ENCODE measurements at places on chromosomes 1 and 21. TPM values are rescaled to one million over a fixed set of nuclear protein-coding genes. Genes with fewer than 3 reads are reported as not detected.

HES3 gene
- total RNA-seq, result not detected

DNA sequence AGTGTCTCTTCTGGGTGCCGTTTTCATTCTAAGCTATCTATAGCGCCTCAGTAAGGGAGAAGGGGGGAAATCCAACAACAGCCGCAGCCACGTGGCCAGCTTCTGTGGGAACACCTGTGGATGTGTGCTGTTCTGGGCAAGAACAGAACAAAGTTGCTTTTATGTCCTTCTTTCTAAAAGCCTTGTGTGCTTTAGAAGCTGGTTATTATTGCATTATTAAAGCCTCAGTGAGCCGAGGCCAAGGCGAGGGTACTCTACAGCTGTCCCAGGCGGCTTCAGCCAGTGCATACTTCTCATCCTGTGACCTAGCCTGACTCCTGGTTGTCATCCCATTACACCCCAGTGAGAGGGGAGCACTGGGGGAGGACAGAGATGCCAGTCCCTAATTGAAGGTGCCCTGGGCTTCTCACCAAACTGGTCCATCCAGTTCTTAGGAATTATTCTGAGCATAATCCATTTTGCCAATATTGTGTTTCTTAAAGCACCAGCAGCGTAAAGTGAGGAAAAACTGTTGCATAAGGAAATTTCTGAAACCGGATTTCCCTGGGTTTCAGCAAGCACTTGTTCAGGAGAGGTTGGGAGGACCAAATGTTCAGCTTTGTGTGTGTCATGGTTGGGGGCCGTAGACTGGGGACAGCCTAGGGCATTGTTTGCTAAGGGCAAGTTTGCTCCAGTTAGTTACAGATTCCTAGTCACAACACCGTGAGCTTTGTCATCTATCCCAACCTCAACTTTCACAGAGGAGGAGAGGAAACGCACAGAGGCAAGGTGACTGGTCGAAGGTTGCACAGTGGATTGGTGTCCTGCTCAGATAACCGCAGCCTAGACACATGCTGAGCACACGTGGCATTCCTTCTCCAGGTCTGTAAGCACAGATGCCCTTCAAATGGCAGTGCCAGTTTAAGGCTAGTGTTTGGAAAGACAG lies 61.0 kb upstream of the ATP1A1 start:
- DNase-seq, result no peak

- no peak for DNase-seq
Measured at GRCh38 chr1:34784751-34785221, 3.8 kb downstream of the GJB3 start.

DNA sequence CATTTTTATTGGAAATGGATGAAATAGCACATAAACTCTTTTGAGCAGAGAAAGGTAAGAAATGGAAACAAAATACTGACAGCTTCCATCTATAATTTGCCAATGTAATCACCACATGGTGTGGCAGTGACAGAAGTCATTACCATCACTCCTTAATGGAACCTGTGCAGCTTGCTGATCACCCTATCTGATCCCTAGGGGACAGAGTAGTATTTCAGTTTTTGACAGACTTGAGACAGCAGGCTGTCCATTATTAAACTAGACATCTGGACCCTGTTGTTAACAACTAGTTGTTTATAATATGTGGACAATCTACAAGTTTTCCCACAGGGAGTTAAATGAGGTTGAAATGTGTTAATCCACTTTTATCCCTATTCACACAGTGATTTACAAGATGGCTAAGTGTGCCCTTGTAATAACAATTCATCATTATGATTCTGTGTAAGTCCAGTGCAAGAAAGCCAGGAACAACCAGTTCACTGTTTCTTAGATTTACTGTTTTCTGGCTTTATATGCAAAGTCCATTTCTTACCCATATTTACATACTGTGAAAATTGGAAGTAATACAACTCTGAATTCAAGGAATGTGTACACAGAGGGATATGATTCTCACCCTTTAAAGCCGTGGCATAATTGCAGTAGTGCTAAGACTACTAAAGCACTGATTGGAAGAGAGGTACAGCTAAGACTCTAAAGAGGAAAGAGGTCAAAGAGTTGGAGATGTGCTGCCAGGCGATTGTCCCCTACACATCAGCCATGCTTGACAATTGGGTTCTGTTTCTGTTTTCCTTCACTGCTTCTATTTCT lies 9.1 kb downstream of the KCNT2 start:
- no peak for DNase-seq

GRCh38 chr1:34642679-34643078 lies 112.2 kb upstream of the GJB5 start:
- no peak for DNase-seq
